Kidney epithelial cell (primary cell): ENCODE measurements at places on chromosomes 16 and 17. TPM values are rescaled to one million over a fixed set of nuclear protein-coding genes. Genes with fewer than 3 reads are reported as not detected.

DNA sequence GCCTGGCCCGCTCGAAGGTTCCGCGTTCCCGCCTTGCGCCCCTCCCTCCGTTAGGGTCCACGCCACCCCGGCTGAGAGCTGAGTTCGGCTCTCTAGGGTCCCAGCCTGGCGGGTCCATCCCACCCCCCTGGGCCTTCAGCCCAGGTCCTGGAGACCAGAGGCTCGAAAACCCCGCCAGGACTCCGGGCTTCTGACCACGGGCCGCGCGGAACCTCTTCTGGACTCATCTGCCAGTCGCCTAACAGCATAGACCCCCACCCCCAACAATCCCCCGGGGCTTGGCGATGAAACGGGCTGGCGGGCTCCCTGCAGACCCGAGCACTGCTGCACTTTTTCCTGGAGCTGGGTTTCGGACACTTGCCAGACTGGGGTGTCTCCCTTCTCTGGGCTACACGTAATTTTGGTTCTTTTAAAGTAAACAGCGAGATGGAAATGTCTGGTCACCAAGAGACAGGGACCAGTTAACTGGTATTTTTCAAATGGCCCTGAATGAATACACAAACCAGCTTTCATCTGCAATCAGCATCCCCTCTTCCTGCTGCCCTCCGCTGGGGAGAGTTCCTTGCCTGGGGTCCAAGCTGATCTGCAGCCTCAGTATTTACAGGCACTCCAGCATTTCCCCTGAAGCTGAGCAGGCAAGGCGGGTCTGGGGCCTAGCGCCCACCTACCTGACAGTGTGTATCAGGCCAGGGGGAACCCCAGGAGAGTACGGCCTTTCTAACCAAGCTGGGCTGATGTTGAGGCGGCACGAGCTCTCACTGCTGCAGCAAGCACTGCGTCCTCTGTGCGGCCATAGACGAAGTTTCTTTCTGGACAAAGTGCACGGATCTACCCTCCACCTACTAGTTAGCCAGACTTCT lies 639 bp upstream of the TRIM65 start:
- DNase-seq: no peak

- no peak for DNase-seq
Observed at GRCh38 chr17:64599187-64599676, 62.9 kb downstream of the SMURF2 start.

DNA sequence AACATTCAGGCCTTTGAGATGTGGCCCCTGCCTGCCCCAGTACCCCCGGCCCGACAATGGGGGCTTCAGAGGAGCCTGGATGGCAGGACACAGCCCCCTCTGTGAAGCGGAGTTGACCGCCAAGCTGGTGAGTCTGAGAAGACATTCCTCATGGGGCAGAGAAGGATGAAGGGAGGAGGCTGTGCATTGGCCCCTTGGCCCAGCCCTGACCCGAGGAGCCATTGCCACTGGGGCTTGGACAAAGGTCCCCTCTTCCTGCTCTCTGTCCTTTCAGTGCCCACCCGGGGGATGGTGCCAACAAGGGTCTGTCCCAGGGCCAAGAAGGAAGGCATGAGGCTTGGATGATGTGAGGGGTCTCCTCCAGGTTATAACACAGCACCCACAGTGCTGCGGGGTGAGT lies 30.9 kb upstream of the PHB1 start:
- DNase-seq: no peak

GRCh38 chr17:10879190-10879836 lies 41.4 kb upstream of the PIRT start:
- no peak for DNase-seq

DNA sequence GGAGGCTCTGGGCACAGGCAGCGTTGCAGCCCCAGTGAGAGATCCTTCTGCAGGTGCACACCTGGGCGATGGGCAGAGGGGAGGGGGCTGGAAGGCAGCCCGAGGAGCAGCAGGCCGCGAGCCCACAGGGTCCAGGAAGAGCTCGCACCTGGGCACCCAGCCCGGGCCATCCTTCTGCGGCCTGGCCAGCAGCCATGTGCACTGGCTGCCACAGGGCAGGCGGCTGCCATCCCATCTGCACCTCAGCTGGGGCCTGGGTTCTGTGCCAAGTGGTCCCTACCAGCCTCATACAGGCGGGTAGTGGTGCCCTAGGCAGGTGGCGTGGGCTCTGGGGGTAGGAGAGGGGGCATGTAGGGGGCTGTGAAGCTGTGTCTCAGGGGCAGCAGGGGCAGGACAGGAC lies 197.2 kb downstream of the RBFOX3 start:
- no peak for DNase-seq

The TBC1D3E gene
- total RNA-seq: not detected in 2 replicates

The ZFHX3 gene
- 19.9 and 29.0 TPM in 2 replicates for total RNA-seq

The ABCC6 gene
- 1.4 and 1.5 TPM in 2 replicates for total RNA-seq
